Anterior cingulate cortex (tissue), 58 donors: ENCODE measurements at places on chromosomes 12 and 14.

GRCh38 chr14:61101803-61102548 is 120.9 kb downstream of the SLC38A6 start:
- DNase-seq, result no peak

- no peak for DNase-seq
Measured at GRCh38 chr14:25484235-25484634, 434.3 kb upstream of the STXBP6 start.

DNA sequence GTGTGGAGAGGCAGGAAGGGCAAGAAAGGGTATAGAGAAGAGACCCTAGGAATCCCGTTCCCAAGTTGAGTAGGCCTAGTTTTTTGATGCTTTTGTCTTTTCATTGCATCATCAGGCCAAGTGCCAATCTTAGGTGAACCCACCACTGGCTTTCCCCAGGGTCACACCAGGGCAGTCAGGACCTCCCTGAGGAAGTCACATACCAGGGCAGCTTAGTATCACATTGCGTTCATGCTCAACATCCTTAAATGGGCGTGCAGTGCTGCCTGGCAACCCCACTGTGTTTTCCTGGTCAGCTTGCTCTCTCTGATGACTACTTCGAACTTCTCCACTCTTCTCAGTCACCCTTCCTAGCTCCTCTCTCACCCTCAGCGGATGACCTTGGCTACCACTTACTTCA is 9.0 kb downstream of the ASIC1 start:
- DNase-seq, result no peak

DNA sequence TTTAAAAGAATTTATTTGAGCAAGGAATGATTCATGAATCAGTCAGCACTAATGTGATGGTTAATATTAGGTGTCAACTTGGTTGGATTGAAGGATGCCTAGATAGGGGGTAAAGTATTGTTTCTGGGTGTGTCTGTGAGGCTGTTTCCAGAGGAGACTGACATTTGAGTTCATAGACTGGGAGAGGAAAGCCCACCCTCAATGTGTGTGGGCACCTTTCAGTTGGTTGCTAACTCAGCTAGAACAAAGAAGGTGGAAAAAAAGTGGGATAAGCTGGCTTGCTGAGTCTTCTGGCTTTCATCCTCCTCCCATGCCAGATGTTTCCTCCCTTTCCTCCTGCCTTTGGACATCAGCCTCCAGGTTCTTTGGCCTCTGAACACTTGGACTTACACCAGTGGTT is 47.2 kb downstream of the TESPA1 start:
- DNase-seq, result no peak
